Diencephalon (tissue), 1 donor: ENCODE measurements at places on chromosomes 6 and 20. TPM values are rescaled to one million over a fixed set of nuclear protein-coding genes. Genes with fewer than 3 reads are reported as not detected.

SLC13A3 gene
- 6.9 TPM for total RNA-seq

POU5F1 gene
- total RNA-seq: not detected

HLA-DQA2 gene
- not detected for total RNA-seq

RBPJL gene
- total RNA-seq: not detected

CAP2 gene
- 21.2 TPM for total RNA-seq

TMEM244 gene
- total RNA-seq: not detected

TXNDC5 gene
- 46.8 TPM for total RNA-seq

NFYA gene
- 36.2 TPM for total RNA-seq

PRICKLE4 gene
- 0.46 TPM for total RNA-seq

TBXT gene
- total RNA-seq: not detected

ID4 gene
- 309 TPM for total RNA-seq

ZBP1 gene
- total RNA-seq: not detected

ENPP3 gene
- 1.2 TPM for total RNA-seq

SLC22A3 gene
- total RNA-seq: 3.9 TPM

ATG5 gene
- total RNA-seq: 74.5 TPM

SLC32A1 gene
- total RNA-seq: 34.4 TPM

RAET1G gene
- total RNA-seq: not detected

TP53TG5 gene
- not detected for total RNA-seq

LST1 gene
- 6.0 TPM for total RNA-seq

SASH1 gene
- 49.1 TPM for total RNA-seq

RAB44 gene
- total RNA-seq: not detected
